ENCODE measurements at places on chromosomes 12 and 14. TPM values are rescaled to one million over a fixed set of nuclear protein-coding genes. Genes with fewer than 3 reads are reported as not detected.
A peak's percentile ranks its signal among the peaks of the same experiment; 100 is the strongest.

DNA sequence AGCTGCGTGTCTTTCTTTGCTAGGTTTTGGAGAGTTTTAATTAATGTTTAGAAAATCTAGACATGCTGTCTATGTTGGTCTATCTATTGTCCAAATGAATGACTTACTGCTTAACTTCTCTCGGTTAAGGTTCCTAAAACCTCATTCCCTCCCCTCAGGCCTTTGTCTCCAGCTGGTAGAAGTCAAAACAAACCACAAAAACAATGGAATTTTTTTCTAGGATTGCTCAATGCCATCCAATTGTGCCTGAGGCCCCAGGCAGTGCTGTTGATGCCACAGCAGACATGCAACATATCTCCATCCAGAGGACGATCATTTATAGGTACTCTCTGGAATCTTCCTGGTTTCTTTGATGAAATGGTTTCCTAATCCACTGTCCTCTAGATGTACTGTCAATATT lies 448.2 kb upstream of the TBX3 start:
- DNase-seq = no peak

GRCh38 chr14:31578792-31579501 lies 17.7 kb downstream of the NUBPL start:
- no peak for DNase-seq

DNA sequence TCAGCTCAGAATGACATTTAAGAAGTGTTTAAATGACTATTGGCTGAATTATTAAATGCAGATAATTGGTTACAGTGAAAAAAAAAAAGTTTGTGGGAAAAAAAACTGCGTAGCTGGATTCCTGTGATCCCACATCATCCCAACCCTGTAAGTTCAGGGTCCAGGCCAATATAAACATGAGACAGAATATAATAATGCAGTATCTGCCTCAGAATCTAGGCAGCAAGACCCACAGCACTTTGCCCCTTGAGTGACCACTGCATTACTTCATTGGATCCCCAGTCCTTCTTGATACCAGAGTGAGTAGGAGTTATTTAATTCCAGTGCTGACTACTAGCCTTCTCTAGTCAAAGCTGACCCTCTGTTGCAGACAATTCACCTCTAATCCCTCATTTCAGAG lies 272.6 kb downstream of the CCER1 start:
- DNase-seq = no peak

- no peak for DNase-seq
Measured at GRCh38 chr12:96571101-96571862, 81.9 kb downstream of the CFAP54 start.

GRCh38 chr14:36848213-36848612 lies 186.6 kb downstream of the PAX9 start:
- no peak for DNase-seq

- no peak for DNase-seq
Measured at GRCh38 chr12:106446419-106447092, 89.0 kb downstream of the POLR3B start.

DNA sequence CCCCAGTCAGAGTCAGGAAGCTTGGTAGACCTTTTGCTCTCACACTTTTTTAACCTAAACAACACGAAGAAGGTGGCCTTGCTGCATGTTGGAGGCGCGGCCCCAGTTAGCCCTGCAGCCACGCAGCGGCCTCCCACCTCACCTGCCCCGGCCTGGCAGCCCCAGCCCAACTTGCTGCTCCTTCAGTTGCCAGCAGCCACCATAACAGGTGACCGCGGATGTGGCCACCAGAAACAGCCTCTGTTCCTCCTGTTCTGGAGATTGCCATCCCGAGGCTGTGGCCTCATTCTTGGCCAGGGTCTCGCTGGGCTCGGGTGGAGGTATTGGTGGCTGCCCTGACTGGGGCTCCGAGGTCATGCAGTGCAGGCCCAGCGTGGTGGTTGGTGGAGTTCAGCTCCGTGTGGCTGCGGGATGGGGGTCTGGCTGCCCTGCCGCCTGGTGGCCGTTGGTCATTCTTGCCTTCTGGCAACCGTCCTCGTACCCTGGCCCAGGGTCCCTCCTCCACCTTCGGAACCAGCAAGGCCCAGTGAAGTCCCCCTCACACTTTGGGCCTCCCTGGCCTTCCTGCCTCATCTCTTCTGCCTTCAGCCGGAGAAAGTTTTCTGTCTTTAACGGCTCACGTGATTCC lies 20.7 kb upstream of the TEX22 start:
- no peak for DNase-seq

DNA sequence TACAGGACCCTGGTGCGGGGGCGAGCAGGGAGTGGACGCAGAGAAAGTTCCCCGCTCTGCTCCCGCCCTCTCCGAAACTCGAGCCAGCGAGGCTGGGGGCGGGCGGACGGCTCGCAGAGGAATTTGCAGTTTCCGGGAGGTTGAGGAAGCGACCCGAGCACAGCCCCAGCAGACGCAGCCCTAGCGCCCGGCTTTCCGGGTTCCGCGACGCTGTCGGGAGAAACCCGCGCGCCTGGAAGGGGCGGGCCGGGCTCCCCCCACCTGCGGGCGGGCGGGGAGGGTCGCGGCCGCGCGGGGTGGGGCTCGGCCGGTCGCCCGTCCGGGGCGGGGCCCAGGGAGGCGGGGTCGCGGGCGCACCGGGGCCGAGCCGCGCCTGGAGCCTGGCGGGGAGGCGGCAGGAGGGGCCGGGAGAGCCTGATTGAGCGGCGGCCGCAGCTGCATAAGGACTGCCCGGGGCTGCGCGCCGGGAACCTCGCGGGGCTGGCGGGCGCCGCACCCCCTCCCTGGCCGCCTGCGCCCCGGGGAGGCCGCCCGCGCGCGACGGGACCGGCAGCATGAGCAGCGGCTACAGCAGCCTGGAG lies at the start of gene RASSF3:
Gene RASSF3 (plus strand): TSS at position 417 of the 581 bp plus-strand sequence. CDS start 138 bp downstream, at position 555.
- no peak for DNase-seq

DNA sequence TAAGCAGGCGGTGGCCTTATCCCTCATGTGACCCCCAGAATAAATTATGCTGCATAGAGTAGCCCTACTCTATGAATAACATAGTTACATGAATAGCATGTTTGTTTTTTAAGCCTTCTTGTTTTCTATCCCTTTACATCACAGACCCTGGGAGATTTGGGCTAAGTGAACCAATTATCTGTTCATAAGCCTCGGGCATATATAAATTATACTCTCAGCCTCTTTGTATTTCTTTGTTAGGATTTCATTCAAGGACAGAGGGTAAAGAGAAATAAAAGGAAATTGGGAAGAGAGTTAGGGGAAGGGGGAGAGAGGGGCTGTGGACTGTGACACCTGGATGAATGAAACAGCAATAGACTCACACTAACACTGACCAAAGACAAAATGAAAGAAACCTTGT lies 35.3 kb upstream of the RTRAF start:
- DNase-seq = no peak

DNA sequence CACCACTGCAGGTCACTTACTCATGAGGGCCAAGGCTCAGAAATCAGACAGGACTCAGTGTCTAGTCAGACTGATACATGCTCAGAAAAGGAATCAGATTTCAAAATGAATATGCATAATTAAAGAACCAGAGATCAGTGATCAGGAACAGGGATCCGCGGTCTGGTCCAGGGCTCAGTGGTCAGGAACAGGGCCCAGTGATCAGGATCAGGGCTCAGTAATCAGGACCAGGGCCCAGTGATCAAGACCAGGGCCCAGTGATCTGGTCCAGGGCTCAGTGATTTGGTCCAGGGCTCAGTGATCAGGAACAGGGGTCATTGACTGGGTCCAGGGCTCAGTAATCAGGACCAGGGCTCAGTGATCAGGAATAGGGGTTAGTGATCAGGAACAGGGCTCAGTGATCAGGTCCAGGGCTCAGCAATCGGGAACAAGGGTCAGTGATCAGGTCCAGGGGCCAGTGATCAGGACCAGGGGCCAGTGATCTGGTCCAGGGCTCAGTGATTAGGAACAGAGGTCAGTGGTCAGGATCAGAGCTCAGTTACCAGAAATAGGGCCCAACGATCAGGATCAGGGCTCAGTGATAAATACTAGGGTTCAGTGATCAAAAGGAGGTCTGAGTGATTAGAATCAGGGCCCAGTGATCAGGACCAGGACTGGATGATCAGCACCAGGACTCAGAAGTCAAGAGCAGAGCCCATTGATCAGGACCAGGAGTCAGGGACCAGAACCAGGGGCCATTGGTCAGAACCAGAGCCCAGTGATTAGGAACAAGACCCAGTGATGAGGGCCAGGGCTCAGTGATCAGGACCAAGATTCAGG lies 175.3 kb downstream of the TMEM121 start:
- DNase-seq = peak; percentile 8

- DNase-seq = no peak
Measured at GRCh38 chr12:10623131-10623530, 9.7 kb upstream of the MAGOHB start.

- no peak for DNase-seq
Measured at GRCh38 chr12:61754214-61754613, 506.0 kb upstream of the USP15 start.

GRCh38 chr12:10155966-10156365 lies 16.0 kb downstream of the OLR1 start:
- no peak for DNase-seq

GRCh38 chr14:92581966-92582566 lies 68.5 kb downstream of the RIN3 start:
- no peak for DNase-seq

DNA sequence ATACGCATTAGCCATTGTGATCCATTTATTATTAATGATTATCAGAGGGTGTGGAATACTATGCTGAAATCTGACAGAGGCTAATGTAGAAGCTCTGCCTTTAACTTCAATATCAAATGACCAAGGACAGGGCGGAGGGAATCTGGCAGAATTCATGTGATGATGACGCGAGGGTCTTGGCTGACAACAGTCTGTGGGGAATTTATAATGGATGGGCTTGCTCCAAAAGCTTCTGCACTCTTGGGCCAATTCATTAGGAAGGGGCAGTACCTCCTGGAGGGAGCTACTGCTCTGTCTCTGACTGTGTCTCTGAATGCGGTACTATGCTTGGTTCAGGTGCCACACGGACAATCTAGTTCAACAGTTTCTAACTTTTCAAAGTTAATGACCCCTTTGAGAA lies 46.2 kb downstream of the GALNT8 start:
- no peak for DNase-seq

DNA sequence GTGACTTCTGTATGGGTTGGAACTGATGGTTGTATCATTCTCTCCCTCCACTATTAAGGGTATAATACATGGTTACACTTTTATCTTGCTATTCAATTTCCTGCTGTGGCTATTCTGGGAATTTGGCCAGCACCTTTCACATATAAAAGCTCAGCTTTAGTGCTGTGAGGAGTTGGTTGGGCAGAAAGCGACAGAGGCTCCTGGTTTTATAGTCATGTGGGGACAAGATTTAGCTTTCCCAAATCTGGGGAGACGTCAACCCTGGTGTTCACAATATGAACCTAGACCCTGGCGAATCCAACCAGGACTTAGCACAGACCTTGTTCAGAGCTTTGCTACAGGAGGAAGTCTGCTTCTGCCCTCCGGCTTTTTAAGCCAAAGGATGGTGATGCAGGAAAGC lies 36.5 kb downstream of the FOS start:
- no peak for DNase-seq

DNA sequence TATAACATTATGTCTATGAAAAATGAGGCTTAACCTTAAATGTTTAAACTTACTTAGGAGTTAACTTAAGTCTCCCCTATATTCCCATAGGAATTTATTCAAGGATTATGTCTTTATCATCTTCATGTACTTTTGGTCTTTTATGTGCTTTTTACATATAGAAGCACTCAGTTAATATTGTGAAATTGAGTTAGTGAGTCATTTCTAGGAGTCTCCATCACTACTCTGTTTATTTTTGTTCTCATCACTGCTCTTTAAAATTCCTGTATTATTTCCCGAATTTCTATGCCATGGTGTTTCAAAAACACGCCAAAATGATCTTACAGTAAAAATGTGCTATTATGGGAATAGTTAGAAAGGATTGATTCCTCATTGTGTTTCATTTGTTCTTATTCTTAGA lies 31.6 kb downstream of the TBC1D15 start:
- DNase-seq = no peak

GRCh38 chr12:5964913-5965900 lies 20.1 kb upstream of the ANO2 start:
- no peak for DNase-seq

DNA sequence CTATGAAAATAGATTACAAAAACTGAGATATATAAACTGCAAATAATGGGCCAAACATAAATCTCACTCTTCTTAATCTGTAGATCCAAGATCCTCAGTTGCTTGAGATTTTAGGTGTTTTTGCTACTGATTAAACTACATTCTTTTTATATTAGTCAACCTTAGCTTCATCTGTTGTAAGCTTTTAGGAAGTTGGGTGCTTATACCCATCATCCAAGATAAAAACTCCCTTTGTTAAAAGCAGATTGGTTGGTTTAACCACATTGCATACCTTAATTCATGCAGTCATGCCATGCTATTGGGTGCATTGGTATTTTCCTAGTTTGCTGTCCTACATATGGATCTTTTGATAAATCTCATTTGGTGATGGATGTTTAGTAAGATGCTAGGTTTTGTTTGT lies 46.2 kb upstream of the DIP2B start:
- no peak for DNase-seq

DNA sequence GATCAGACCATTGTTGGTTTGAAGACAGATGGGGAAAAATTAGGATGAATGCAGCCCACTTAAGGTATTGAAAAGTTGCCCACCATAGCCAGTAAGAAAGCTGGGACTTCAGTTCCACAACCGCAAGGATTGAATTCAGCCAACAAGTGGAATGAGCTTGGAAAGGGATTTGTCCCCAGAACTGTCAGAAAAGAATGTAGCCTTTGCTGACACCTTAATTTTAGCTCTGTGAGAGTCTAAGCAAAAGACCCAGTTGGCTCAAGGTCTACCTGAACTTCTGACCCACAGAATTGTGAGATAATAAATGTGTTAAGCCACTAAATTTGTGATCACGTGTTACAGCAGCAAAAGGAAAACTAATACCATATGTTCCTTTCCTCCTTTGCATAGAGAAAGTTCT lies 29.4 kb downstream of the PPFIA2 start:
- no peak for DNase-seq

DNA sequence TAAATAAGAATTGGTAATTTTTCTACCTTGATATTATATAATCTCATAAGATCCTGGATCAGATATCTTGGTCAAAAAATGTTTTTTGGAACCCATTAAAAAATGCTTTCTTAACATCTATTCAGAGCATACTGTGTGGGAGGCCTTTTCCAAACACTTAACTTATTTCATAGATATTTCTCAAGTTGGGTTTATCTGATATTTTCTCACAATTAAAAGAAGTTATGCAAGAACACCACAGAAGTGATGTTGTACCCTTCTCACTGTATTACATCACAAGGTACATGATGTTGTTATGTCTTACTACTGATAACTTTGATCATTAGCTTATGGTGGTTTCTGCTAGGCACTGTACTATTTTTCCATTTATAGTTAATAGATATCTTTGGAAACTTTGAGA lies 23.4 kb upstream of the PRPF39 start:
- no peak for DNase-seq

DNA sequence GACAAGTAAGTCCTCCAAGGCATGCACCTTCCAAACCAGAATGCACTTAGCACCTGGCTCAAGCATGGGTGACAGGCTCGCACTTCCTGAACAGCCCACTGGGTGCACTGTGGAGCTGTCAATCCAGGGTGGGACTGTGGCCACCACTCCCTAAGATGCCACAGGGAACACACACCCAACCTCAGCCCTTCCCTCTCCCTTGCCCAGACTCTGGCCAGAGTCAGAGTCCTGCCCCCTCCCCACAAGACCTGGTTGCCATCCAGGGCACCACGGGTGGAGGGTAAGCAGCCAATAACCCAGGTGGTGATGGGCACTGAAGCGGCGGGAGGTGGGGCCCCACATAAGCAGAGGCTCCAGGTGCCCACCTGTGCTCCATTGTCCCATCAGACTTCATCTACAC lies 160.6 kb downstream of the MYRFL start:
- no peak for DNase-seq

The CNTN1 gene
- total RNA-seq = 334 TPM

The CHGA gene
- total RNA-seq = 226 TPM

The RNF212B gene
- total RNA-seq = not detected

The BDKRB1 gene
- not detected for total RNA-seq

The TOGARAM1 gene
- 48.5 TPM for total RNA-seq

The SIX1 gene
- total RNA-seq = 0.22 TPM
